Activated CD4-positive, alpha-beta T cell treated with anti-CD3 and anti-CD28 coated beads, Interleukin-2, amount 50 U/mL, for 4 hours (primary cell): ENCODE measurements at places on chromosomes 7 and 10.
A peak's percentile ranks its signal among the peaks of the same experiment; 100 is the strongest.

GRCh38 chr7:95502403-95502802 lies 16.7 kb downstream of the ASB4 start:
- DNase-seq: no peak

GRCh38 chr7:92876836-92877235 lies 40.5 kb upstream of the CDK6 start:
- no peak for DNase-seq

DNA sequence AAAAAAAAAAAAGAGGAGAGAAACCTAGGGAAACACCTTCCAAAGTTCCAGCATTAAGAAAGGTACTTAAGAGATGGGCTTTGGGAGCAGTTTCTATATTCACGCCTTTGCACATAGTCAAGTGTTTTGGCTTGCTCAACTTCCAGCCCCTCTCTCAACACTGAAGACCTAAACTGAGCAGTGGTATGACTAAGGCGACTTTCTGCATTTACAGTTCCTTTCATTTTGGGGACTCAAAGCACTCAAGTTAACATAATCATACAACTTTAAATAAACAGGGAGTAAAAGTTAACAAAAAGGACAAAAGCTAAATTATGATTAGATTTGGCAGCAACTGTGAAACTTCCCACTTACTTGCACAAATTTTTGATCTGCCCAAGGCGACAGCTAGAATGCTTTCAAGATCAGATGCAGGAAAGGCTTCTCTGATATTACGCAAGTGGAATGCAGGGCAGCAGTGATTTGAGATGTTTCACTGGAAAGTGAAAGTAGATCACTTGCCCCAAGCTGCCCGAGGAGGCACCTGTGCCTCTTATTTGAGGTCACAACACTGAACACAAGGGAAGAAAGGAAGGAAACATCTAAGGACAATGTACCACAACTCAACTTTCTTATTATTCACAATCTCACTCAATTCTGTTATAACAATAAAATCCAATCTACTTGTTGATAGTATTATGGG lies 199.5 kb downstream of the SKAP2 start:
- peak; percentile 4 for DNase-seq

GRCh38 chr7:129006636-129007414 lies 48.1 kb downstream of the TNPO3 start:
- DNase-seq: no peak

GRCh38 chr7:151139791-151140190 lies 27.7 kb downstream of the GBX1 start:
- DNase-seq: no peak

GRCh38 chr10:42951486-42952251 lies 125.2 kb upstream of the RET start:
- DNase-seq: no peak

DNA sequence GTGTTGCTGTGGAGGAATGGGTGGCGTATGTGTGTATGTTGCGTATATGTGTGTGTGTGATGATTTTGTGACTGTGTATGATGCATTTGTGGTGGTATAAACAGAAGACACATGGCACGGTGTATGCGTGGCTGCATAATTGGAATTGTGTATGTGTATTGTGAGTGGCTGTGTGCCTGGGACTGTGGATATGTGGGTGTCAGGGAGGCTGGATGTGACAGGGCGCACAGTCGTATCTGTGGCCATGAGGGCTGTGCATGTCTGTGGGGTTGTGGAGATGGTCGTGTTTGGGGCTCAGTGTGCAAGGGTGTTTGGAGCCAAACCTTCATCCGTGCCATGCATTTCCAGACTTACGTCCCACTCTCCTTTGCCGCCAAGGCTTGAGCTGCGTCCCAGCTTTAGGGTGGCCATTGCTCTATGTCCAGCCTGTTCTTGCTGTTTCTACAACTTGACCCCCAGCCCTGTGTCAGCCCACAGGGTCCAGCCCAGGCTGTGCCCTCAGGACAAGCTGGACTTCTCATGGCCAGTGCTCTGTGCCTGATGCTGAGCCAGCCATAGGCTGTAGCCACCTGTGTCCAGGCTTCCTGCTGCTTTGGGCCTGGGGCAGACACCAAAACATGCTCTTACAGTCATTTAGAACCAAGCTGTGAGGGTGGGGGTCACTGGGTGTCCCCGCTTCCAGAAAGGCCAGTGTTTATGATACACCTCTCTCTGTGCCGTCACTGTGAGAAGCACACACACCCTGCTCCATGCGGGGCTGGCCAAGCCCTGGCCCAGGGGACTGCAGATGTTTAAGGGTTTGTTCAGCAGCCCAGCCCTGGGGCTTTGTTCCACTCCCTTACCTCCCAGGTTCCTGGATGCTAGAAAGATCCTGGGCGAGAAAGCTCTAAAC lies 127.6 kb downstream of the NEURL1 start:
- no peak for DNase-seq

DNA sequence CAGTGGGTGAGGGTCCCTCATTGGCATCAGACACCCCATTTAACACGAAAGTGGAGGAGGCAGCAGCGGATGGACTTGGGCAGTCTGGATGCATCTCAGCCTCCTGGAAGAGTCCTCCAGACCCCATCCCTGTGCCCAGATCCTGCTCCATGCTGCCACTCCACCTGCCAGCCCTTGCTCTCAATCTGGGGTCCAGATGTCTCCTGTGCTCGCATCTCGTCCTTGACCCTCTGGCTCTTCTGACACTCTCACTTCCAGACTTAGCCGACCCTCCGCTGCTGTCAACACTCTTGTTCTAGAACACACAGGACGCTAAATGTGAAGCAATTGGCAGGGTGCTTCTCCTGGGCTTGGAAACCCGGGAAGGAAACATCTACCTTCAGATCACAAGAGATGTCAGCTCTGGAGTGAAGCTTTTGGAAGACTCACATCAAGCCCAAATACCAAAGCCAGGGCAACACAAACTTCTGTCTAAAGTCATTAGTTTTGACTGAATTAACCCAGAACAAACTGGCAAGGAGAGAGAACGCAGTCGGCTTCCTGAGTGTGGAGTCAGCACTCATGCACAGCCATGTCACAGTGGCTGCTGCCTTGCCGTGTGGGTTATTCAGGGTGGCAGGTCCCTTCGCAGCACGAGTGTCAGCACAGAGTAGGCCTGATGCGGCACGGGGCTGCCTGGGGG lies 379.1 kb downstream of the TCERG1L start:
- no peak for DNase-seq

GRCh38 chr10:15444105-15445005 lies 73.3 kb upstream of the FAM171A1 start:
- DNase-seq: no peak

DNA sequence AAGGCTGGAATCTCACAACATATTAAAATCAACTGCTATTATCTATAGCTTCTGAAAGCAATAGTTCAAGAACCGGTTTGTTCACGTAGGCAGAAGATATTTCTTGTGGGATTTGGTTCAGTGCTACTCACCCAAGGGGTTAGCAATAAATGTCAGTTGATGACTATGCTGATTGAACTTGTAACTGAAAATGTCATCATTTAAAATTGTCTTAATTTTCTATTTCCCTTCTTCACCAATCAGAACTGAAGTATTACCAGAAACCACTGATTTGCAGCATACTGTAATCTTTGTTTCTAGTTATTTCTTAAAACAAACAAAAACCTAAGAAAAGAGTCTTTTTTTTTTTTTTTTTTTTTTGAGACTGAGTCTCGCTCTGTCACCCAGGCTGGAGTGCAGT lies 46.1 kb downstream of the CPEB3 start:
- DNase-seq: no peak

- no peak for DNase-seq
Observed at GRCh38 chr7:102125127-102125596, 161.5 kb upstream of the SH2B2 start.

DNA sequence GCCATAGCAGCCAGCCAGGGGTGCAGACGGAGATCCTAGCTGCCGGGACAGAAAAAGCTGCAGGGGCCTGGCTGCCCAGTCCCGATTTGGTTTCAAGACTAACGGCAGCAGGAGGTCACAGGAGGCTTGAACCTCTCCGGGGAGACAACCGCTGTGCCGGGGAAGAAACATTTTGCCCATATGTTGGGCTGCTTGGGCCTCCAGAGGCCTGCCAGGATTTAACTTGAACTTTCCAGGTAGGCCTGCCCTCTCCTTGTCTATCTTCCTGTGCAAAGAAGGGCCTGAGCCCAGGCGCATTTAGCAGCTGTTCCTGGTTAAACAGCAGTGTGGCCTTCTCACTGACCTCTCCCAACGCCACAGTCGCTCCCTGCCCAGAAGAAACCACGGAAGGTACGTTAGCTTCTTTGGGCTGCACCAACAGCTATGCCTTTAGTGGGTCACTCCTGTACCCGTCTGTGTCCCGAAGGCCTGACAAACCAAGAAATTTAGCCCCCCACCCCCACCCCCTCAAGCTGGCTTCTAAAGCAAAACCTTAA lies 17.1 kb upstream of the PTF1A start:
- no peak for DNase-seq

DNA sequence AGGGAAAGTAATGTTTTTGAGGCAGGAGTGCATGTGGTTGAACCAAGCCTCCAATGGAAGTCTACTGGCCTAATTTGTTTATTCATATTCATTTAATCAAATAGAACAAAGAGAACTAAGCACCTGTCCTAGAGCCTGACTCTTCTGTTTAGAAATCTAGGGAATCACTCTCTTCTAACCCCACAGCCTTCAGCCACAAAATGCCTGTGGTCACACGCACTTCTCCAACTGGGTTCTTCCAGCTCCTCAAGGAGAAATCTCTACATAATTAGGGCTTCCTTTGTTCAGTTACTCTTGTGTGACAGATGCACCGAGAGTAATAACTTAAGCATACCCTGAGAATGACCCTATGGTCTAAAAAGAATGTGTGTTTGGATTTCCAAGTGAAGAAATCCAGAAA lies 133.7 kb upstream of the NAMPT start:
- no peak for DNase-seq

DNA sequence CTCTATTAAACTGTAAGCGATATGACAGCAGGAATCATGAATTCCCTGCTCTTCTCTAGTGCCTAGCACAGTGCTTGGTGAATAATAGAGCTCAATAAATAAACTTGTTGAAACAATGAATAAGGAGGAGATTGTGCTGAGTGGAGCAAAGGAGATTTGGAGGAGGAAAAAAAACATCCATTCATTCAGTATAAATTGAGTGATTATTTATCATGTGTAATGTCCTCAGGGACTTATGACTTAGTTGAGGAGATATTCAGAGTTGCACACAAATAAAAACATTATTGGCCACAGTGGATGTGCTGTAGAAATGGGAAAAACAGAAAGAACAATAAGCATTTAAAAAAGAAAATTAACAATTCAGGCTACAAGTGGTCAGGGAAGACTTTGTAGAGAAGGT lies 125.7 kb downstream of the FOXP2 start:
- no peak for DNase-seq

DNA sequence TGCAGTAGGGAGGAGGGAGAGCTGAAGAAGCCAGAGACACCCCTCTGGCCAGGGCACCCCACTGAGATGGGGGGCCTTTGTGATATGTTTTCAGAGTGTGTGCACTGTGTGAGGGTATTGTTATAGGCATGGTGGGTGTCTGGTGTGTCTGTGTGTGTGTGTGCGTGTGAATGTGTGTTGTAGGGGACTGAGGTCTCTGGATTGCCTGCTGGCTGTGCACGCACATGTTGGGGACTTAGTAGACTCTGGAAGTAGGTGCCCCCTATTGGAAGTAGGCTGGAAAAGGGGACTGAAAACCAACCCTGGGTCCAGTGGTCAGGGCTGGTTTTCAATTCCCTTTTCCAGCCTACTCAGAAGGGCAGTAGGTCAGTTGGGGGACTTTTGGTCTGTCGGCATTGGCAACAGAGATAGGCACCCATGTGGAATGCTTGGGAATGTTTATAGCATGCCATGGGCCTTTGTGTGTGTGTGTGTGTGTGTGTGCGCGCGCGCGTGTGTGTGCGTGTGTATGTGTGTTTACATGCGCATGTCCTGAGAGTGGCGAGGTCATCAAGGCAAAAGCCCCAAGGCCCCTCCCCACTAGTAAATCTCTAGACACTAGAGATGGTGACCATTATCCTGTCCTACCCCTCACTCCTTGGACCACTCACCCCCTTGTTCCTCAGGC lies 78.8 kb downstream of the HIF1AN start:
- DNase-seq: no peak

DNA sequence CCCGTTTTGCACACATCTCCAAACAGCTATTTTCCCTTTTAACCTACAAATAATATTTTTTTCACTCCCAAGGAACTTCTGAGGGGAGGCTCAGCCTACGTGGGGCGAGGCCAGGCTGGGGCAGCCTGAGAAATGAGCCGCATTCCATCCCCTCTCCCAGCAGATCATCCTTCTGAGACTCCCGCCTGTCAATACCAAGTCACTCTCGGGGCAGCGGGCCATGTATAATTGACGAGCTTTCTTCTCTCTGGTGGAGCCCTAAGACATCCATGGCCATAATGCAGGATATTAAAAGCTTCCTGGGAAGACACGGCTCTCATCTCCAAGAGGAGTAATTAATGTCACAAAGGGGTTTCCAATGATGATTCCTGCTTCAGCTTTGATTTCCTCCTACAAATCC lies 37.8 kb upstream of the CHST15 start:
- no peak for DNase-seq

GRCh38 chr7:47283497-47284131 lies 298.3 kb downstream of the TNS3 start:
- no peak for DNase-seq

- DNase-seq: no peak
Observed at GRCh38 chr10:15472431-15473395, 101.6 kb upstream of the FAM171A1 start.

GRCh38 chr7:151143261-151144015 lies 24.1 kb downstream of the GBX1 start:
- no peak for DNase-seq

- peak; percentile 87 for DNase-seq
Observed at GRCh38 chr7:150448789-150449147, 1.7 kb upstream of the GIMAP8 start.

DNA sequence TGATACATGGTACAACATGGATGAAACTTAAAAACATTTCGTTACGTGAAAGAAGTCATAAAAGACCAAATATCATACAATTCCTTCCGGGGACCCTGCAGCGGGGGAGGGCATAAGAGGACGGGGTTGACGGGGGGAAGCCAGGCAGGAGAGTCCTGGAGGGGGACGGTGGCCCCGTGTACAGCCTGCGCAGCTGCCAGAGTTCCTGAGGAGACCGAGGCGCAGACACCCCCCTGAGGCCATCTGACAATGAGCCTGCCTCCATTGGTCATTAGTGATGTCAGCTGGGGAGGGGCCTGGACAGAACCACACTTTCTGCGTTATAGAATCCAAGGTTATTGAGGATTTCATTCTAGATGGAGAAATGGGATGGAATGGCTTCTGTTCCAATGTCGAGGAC lies 47.2 kb downstream of the PRKAG2 start:
- no peak for DNase-seq

DNA sequence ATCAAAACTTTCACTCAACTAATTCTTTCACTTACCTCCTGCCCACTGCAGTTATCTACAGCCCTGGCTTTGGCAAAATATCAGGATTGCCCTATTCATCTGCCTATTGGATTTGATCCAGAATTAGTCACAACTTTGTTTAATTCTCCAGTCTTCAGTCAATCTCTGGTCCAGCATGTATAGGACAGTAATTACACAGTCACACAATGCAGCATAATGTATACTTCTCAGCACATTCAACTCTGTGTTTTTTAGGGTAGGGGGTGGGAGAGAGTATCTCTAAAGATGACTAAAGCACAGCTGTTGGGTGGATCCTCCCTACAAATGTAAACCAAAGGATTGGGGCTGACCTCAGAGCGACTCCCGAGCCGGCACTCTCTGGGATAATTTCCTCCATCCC lies 17.7 kb upstream of the NRP1 start:
- no peak for DNase-seq
